ENCODE measurements at places on chromosomes 6 and 20.

DNA sequence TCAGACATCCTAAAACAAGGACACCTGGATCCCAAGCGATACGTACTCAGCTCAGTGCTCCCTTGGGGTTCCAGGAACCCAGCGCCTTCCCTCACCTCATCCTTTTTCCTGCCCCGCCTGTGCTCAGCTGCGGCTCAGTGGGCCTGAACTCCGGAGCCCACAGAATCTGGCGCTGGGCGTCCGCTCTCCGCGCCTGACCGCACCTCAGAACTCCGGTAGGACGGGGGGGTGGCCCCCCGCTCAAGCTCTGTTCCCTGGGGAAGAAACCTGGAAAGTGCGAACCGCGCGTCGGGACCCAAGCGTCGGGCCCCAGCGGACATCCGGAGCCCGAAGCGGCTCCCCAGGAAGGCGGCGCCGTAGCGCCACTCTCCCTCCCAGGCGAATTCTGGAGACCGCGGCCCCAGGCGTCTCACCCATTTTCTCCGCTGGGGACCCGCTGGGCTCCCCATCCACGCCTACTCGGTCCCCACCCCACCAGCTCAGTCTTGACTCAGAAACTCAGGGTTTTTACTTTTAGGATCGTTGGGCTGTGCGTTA, 336 bp upstream of the LY6G5C start:
- no peak for DNase-seq

- peak; percentile 4 for DNase-seq
Measured at GRCh38 chr6:5335020-5335419, 73.7 kb downstream of the FARS2 start.

DNA sequence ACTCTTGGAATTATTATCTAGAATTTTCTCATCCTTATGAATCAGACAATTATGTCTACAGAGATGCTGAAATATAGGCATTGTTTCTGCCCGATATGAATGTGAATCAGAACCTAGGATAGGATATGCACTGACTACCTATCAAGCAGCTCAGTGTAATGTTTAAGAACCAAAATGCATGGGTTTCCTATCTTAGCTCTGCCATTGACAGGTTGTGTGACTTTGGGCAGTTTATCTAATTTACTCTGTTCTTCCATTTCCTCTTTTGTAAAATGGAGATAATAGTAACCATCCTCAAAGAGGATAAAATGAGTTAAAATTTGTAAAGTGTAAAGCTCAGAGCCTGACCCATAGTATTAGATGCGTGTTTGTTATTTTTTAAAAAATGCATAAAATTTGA, 10.2 kb upstream of the AIG1 start:
- no peak for DNase-seq

DNA sequence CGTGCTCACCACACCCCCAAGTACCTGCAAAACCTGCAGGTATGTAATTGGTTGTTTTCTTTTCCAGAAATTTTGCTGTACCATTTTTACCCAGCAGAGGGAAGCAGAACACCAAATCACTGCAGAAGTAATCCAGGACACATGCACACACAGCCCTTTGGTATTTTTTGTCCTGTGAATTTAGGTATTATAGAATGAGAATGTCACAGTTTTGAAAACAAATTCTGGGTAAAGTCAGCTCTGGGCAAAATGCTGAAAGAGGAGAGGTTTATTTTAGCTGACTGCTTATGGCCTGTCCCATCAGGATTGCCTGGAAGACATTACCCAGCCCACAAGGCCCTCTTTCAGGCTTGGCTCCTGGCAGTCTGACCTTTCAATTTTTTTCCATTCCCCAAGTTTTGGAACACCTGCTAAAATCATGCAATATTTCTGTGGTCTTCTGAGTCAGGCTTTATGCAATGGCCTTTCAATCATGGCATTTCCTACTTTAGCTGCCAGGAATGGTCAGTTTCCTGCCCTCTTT, 3.5 kb upstream of the EFHC1 start:
- peak; percentile 73 for DNase-seq

DNA sequence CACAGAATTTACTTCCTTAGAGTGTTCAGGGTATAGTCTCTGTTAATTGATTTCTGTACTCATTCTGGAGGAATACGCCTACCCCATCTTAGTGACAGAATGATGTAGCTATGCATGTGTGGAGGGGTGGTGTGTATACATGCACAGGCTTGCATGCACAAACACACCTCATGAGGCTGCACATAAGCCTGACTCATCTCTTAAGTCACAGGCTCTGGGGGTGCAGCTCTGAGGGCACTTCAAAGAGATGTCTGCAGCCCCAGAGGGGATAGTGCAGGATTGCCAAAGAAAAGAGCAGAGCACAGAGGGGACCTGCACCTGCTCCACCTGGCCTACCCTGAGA, 24.6 kb downstream of the TBX18 start:
- no peak for DNase-seq

DNA sequence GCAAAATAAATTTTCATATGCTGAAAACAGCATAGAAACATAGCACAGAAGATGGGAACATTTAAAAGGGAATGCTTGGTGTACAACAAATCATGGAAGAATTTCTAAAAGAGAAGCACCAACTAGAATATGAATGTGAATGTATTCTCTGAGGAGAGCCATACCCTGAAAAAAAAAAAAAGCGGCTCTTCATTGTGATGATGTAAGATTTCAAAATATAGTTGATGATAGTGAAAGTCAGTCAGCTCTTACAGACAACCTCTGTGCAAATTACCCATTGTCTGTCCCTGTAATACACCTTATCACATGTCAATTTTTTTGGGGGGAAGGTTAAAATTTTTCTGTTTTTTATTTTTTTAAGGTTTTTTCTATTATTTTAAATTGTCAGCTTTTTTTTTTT, 58.6 kb upstream of the PTCHD4 start:
- no peak for DNase-seq

- DNase-seq, result no peak
Measured at GRCh38 chr20:23877524-23877923, 2.0 kb downstream of the CST5 start.

- DNase-seq, result no peak
Measured at GRCh38 chr6:144418959-144419545, 133.9 kb downstream of the UTRN start.

- no peak for DNase-seq
Measured at GRCh38 chr6:55875400-55875799, at the start of gene BMP5. Gene BMP5, minus strand, starts transcription at chr6:55875590. Its CDS starts 725 bp downstream, at chr6:55874865.

DNA sequence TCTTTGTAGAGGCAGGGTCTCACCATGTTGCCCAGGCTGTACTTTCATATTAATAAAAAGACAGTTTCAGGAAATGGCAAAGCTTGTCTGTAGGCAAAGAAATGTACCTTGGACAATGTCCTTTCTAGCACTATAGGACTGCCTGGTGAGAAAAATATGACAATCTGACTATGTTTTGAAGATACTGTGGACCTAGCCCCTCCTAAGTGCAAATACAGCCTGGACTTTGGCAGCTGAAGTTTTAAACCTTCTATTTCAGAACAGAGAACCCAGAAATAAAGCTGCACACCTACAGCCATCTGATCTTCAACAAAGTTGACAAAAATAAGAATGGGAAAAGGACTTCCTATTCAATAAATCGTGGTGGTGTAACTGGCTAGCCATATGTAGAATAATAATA, 18.9 kb upstream of the IL17A start:
- no peak for DNase-seq

GRCh38 chr20:31988430-31989015, 20.6 kb downstream of the XKR7 start:
- no peak for DNase-seq

- no peak for DNase-seq
Measured at GRCh38 chr6:143953922-143954321, 54.1 kb downstream of the PLAGL1 start.

DNA sequence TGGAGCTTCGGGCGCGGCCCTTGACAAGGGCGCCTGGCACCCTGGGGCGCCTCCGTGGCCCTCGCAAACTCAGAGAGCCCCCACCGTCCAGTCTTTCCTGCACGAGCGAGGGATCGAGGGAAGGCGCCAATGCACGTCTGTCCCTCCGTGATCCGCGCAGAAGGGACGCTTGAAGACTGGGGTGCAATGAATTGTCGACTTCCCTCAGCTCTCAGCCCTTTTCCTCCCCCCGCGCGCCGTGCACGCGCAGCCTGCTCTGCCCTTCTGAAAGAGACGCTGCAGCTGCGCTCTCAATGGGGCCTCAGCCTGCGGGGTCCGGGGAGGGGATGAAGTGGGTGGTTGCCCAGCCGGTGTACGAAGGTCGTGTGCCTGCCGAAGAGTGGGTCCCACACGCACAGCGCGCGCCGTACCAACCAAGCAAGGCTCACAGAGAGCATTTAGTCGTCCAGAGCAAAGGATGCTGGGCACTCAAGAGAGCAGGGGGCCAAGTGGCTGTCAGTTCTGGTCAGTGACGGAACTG, 5.5 kb upstream of the SOX4 start:
- no peak for DNase-seq

DNA sequence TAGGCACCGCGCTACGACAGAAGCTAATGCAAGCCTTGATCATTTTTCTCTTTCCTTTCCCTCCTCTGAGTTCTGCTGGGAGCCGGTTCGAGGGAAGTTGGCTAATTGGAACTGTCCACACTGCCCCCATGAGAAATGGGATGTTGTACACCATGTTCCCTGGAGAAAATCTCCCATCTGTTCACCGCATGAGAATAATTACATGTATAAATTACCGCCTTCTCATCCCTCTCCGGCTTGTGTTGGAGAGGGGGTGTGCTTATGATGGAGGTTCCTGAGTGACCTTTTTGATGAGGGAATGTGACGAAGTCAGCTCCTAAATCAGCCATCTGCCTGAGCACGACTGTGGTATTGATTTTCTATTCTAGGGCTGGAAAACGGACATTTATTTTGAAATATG, 320.2 kb upstream of the SULF2 start:
- no peak for DNase-seq

DNA sequence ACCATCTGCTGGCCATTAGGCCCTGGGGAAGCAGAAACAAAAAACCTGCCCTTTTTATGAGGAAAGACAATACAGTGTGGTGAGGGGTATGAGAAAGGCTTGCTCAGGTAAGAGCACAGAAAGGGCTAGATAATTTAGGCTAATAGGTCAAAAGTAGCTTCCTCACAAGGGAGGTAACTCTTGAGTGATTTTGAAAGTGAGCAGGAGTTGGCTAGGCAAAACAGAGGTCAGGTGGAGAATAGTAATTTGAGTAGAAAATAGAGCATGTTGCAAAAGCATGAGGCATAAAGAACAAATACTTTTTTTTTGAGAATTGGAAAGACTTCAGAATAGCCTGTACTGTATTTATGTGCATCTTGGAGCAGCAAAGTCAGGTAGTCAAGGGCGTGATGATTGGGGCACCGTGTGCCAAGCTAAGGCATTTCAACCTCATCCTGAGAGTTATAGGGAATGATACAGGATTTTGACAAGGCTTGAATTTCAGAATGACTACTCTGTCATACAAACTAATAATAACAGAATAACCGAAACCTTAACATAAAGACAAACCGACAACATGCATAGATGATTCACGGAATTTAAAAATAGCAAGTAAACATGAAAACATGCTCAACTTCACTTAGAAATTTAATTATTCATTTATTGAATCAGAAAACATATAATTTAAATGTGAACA, 123.0 kb upstream of the ENPP5 start:
- no peak for DNase-seq

GRCh38 chr6:166325383-166326042, 16.8 kb downstream of the SFT2D1 start:
- DNase-seq, result no peak

- no peak for DNase-seq
Measured at GRCh38 chr6:152401978-152402377, 235.2 kb downstream of the SYNE1 start.

DNA sequence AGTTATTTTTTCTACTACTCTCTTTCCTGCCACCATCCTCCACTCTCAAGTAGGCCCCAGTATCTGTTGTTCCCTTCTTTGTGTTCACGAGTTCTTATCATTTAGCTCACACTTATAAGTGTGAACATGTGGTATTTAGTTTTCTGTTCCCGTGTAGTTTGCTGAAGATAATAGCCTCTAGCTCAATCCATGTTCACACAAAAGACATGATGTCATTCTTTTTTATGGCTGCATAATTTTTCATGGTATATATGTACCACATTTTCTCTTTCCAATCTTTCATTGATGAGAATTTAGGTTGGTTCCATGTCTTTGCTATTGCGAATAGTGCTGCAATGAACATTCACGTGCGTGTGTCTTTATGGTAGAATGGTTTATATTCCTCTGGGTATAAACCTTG, 237.9 kb upstream of the FERMT1 start:
- no peak for DNase-seq

GRCh38 chr20:47318586-47319516, 37.6 kb downstream of the ZMYND8 start:
- no peak for DNase-seq

DNA sequence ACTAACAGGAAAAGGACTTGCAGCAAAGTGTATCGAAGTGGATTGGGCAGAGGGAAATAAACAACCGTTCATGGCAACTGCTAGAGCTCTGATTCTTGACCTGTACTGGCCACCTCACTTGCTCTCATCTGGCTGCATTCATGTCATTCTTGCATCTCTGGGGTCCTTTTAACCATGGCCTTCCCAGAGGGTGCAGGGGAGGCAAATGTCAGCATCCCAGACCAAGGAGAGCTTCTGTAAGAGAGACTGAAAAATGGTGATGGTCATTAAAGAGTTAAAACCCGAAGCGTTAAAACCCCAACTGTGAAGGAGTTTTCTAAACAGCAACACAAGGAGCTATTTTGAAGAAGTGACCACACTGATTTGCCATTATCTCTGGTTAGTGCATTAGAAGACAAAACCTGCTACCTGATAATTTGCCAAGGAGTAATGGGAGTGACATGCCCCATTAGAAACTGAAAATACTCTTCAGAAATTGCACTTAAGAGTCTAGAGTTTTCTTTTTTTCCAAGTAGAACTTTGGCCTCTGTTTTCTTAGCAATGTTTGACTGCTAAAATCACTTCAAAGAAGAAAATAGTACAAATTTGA, 62.4 kb downstream of the APCDD1L start:
- DNase-seq, result no peak

GRCh38 chr6:30060606-30061091, 416 bp upstream of the POLR1H start:
- DNase-seq, result no peak

- no peak for DNase-seq
Measured at GRCh38 chr6:168060521-168060931, 18.5 kb downstream of the FRMD1 start.

GRCh38 chr6:33981861-33982260, 164.0 kb downstream of the GRM4 start:
- DNase-seq, result no peak

- DNase-seq, result no peak
Measured at GRCh38 chr6:33779290-33779689, 9.6 kb downstream of the LEMD2 start.

DNA sequence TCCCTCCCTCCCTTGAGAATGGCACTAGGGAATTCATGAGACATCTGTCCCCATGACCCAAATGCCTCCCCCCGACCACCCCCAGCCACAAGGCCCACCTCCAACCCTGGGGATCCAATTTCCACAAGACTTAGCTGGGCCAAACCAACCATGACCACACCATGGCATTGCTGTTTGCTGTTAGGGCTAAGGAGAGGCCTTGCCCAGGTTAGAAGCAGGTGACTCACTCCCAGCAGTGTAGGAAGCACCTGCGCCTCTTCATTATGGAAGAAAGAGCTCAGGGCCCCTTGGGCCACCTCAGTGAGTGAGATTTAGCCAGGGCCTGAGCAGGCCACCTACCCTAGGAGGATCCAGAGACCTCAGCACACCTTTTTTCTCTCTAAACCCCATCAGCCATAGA, 337.9 kb downstream of the TAF4 start:
- no peak for DNase-seq
